ENCODE measurements at places on chromosomes 4 and X.

GRCh38 chr4:181960384-181960783 lies 282.8 kb upstream of the TENM3 start:
- DNase-seq, result no peak

DNA sequence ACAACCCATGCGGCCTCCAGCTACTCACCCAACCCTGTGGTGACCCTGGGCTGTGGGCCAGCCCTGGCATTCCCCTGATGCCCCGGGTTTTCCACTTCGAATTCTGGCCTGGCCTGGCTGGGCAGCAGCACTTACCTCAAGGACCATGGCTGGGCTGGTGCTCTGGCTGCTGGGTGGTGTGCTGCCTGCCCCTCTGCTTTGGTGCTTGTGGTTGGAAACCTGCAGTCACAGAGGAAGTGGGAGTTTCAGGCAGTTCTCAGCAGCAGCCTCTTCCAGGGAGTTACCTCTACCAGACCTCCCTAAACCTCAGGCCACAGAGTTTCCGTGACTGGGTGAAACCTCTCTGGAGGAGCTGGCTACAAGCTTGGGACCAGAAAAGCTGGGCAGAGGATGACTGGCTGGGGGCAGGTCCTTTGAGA lies at the start of gene CXCR3:
CXCR3 (minus strand) TSS at position 209 of the 419 bp plus-strand sequence; CDS start at position 147, 62 bp downstream.
- peak; percentile 90 for DNase-seq

GRCh38 chr4:79178760-79179159 lies 147.1 kb downstream of the NAA11 start:
- DNase-seq, result no peak

DNA sequence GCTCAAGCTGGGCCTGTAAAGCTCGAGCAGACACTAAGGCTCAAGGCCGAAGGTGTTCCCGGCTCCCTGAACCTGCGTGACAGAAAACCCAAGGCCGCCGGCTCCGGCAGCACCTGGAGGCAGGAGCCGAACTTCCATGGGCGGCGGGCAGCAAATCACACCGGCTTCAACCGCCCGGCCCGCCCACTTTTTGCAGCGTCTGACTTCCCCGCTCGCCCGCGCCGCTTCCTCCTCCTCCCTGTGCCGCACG lies 940 bp upstream of the NSD2 start:
- DNase-seq, result peak; percentile 88

DNA sequence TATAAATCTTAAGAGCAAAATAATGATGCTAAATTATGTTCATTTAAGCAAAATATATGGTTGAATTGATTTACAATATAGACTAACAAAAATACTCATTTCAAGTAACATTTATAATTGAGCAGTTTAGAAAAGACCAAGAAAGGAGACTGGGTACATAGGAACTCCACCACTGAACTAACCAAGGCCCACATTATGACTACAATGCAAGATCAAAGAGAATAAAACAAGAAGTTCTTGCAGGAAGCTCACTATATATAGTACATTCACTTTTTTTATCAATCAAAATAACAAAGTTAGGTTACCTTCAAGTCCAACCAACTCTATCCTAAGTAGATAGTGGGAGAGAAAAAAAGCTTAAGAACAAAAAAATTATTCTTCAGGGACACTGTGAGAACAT lies 8.0 kb downstream of the CHIC2 start:
- no peak for DNase-seq

DNA sequence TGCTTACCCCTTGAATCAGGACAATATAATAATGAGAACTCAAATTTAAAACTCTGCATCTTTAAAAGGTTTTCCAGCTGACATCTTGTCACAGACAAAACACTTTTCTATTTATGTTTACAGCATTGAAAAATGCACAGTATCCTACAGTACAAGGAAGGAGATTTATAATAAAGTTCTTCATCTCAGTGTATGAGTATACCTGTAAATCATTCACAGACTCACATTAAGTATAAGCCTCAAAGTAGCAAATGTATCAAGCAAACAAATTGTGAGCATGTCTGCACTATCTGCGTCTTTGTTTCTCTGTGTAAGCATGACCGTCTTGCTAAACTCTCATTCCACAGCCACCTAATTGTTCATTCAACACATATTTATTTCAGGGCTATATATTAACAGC lies 52.8 kb downstream of the PPP1R2C start:
- DNase-seq, result no peak

- no peak for DNase-seq
These were observed 1239.7 kb downstream of the C4orf33 start for GRCh38 chr4:130335417-130336194.

- DNase-seq, result no peak
These were observed 25.5 kb downstream of the ZNF330 start for GRCh38 chr4:141246243-141246642.

Measured in activated naive CD4-positive, alpha-beta T cell treated with anti-CD3 and anti-CD28 coated beads, Interleukin-2, amount 50 U/mL, for 72 hours (primary cell).